Esophagus squamous epithelium (tissue), 5 donors: ENCODE measurements at places on chromosomes 13 and 19.

- DNase-seq, result no peak
These were observed 77.8 kb downstream of the TUBGCP3 start for GRCh38 chr13:112510002-112510780.

GRCh38 chr19:33273065-33273736 is 29.1 kb downstream of the CEBPA start:
- DNase-seq, result no peak

DNA sequence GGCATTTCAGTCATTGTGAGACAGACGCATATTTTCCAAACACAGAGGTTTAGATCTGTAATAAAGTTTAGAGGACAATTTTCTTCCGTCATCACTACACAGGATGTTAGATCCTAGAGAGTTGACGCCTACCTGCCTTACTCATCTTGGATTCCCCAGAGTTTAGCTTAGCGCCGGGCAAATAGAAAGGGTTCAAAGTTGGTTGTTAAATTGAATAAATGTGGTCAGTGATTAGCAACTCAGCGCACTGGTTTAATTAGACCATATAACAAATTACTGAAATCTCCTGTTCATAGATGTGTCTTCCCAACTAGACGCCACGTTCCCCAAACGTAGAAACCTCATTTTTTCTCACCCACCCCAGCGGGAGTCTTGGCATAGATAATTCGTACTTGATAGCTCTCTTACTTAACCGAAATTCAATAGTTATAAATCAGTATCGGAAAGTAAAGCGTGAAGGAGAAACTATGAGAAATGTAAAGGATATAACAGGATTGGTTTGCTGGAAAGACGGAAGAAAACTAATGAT is 726 bp upstream of the UFM1 start:
- no peak for DNase-seq

DNA sequence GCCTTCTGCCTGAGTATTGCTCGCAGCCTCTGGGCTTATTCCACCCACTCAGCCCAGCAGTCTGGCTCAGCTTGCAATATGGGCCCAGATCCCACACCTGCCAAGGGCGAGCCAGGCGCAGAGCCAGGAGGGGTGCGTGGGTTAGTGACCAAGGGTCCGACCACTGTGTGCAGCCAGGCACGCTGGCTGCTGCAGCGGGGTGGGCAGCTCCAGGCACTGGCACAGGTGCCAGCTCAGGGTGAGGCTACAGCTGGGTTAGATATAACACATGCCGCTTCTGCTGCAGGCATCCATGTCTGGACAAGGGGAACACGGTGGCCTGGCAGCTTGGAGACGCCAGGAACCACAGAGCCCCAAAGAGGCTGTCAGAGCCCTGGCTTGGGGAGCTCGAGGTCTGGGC is 12.6 kb upstream of the URAD start:
- no peak for DNase-seq

GRCh38 chr13:47033216-47033615 is 136.4 kb upstream of the HTR2A start:
- no peak for DNase-seq

- no peak for DNase-seq
These were observed 1.5 kb downstream of the ERCC2 start for GRCh38 chr19:45368737-45369340.

- DNase-seq, result no peak
These were observed 6.7 kb upstream of the KATNAL1 start for GRCh38 chr13:30314069-30314468.
